Mesenteric fat pad (tissue), 1 donor: ENCODE measurements at places on chromosomes 1 and 21. TPM values are rescaled to one million over a fixed set of nuclear protein-coding genes. Genes with fewer than 3 reads are reported as not detected.
A peak's percentile ranks its signal among the peaks of the same experiment; 100 is the strongest.

Gene CFHR5
- not detected for total RNA-seq

- no peak for DNase-seq
These were observed 1.7 kb upstream of the HRNR start for GRCh38 chr1:152225678-152226077.

Gene SLC25A34
- total RNA-seq: 2.2 TPM

DNA sequence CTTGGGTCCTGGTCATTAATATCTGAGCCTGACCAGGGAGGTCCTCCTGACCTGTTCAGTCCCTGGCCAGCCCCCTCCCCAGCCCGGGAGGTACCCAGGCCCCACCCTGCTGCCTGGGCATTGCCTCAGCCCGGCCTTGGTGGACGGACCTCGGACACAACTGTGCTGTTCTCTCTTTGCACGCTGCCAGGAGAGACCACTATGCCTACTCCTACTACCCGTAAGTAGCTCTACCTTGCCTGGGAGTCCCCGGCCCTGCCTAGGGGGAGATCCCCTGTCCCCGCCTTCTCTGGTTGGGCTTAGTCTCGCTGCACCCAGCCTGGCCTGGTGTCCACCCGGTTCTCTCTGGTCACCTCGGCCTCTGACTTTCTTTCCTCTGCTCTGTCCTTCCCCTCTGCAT, 53.2 kb downstream of the PTPRU start:
- DNase-seq: peak; percentile 75

Gene CEP170
- 68.8 TPM for total RNA-seq

GRCh38 chr1:161054805-161055204, 9.0 kb upstream of the USF1 start:
- no peak for DNase-seq

DNA sequence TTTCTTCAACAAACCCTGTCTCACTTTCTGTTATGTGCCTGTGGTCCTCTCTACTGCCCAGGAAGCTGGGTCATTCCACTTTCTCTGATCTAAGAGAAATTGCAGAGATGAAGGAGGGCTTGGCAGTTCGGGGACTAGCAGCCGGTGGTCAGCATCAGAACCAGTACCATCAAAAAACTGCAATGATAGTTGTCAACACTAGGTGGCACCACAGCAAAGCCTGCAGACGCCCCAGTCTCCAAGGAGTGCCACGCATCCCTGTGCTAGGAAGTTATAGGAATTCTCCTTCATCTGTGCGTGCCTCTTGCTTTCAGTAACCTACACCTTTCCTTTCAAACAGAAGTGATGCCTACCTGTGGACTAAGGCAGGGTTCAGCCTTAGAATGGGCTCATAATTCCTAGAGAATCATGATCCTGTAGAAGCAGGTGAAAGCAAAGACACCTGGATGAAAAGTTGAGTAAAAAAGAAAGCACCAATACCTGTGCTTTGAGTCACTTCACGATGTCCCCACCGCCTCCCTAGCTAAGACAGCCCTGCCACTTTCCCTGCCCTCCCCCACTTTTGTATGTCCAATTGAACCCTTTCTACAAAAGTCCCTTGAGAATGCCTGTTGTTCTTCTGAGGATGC, 129.2 kb downstream of the ADAMTS1 start:
- no peak for DNase-seq

DNA sequence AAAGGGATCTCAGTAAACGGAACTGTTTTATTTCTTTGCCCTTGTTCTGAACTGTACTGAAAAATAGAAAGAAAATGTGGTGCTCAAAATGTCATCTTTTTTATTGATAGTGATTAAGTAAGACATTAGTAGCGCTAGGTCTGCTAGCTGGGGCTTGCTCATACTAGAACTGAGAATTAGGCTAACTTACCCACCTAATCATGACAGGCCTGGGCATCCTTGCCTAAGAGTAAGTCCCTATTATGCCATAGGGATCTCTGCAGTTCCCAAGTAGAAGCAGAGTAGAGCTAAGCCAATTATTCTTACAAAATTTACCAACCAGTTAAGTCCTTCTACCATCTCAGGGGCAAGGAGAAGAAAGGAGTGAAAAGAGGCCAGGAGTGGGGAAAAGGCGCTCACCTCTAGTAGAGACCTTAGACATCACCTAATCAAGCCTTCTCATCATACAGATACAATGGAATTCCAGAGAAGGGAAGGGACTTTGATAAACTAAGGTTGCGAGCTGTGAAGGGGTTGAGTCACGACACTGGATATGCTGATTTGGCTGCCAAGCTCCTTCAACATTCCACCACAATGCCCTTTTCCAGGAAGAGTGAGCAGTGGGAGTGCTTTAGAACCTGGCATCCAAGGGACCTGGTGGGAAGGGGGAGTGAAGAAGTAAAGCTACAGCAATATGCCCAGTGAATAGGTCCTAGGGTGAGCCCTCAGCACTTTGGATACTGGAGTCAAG, 27.7 kb upstream of the RPTN start:
- DNase-seq: no peak

Gene TFAP2E
- 1.2 TPM for total RNA-seq

DNA sequence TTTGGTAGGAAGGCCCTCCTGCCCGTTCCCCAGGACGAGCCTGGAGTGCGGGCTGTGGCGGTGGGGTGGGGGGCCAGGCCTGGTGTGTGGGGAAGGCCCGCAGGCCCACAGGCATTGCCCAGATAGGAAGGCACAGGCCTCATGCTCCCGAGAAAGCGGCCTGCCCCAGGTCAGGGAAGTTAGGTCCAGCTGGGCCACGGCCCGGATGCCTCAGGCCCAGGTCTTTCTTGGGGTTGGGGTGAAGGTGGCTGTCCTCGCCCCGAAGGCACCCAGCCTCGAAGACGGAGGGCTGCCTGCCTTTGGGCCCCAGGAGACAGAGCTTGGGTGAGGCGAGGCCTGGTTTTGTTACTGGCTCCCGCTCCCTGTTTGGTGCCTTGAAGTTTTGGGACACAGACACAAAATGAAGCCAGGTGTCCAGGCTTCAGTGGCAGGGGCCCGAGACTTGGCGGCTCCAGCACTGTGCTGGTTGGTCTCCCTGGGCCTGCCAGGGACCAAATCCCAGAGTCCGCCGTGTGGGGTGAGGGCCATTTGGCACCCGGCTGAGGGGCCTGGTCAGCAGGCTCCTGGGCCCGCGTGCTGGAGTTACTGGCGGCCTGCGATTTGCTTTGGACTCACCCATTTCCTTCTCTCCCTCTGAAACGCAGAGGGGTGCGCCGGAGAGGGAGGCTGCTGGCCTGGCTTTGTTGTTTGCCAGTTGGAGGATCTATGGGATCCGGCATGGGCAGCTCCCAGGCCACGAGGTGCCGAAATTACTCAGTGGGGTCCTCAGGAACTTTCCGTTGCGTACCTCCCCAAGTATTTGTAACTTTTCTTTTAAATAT, 2.0 kb downstream of the SKI start:
- DNase-seq: no peak

- no peak for DNase-seq
These were observed 43.7 kb downstream of the TP53BP2 start for GRCh38 chr1:223802032-223802431.

GRCh38 chr1:92972409-92973129, 11.3 kb upstream of the DIPK1A start:
- DNase-seq: no peak

GRCh38 chr1:7250176-7250575, 464.9 kb downstream of the CAMTA1 start:
- DNase-seq: no peak

DNA sequence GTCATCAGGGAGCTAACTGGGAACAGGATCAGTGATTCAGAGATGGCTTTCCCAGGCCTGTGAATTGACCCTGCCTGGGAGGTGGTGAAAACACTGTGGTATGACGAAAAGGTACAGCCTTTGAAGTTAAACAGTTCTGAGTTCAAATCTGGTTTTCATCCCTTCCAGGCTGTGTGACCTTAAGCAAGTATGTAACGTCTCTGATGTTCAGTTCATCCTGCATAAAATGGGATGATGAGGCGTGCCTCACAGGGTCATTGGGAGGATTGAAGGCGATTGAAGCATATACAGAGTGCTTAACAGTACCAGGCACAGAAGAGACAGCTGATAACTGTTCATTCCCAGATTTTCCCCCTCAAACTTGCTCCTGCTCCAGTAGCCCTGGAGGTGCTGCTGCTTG, 11.0 kb downstream of the KCNC4 start:
- no peak for DNase-seq

- peak; percentile 71 for DNase-seq
These were observed 133.8 kb downstream of the GLIS1 start for GRCh38 chr1:53605181-53605580.
